ENCODE measurements at places on chromosomes 6 and 20.

DNA sequence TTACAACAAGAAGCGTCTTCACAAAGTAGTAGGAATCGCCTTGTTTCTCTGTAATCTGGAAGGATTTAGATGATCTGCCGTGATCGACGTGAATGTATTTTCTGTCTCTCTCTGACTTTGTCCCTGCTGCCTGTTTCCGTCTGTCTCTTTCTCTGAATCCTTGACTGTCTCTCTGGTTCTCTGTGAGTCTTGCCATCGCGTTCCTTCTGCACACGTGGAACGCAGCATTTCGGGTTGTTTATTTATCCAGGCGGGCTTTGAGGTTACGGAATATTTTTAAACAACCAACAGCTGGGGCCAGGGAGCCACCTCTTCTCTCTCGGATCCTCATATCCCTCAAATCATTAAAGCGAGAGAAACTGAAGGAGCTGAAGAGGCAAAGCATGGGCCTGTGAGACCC is 215.9 kb downstream of the ZDHHC14 start:
- H3K27ac ChIP-seq = no peak overlapping the region
- DNase-seq = no peak
- no peak overlapping the region for H3K4me3 ChIP-seq
- H3K36me3 ChIP-seq = no peaks in the 10 kb centered on the region
- no peaks in the 10 kb centered on the region for H3K27me3 ChIP-seq
- H3K4me1 ChIP-seq = no peaks in the 10 kb centered on the region

- no peaks in the 10 kb centered on the region for H3K4me1 ChIP-seq
- DNase-seq = no peak
- H3K27ac ChIP-seq = no peak overlapping the region
- no peak overlapping the region for H3K4me3 ChIP-seq
Observed at GRCh38 chr6:63176181-63176580, 35.1 kb upstream of the FKBP1C start.

DNA sequence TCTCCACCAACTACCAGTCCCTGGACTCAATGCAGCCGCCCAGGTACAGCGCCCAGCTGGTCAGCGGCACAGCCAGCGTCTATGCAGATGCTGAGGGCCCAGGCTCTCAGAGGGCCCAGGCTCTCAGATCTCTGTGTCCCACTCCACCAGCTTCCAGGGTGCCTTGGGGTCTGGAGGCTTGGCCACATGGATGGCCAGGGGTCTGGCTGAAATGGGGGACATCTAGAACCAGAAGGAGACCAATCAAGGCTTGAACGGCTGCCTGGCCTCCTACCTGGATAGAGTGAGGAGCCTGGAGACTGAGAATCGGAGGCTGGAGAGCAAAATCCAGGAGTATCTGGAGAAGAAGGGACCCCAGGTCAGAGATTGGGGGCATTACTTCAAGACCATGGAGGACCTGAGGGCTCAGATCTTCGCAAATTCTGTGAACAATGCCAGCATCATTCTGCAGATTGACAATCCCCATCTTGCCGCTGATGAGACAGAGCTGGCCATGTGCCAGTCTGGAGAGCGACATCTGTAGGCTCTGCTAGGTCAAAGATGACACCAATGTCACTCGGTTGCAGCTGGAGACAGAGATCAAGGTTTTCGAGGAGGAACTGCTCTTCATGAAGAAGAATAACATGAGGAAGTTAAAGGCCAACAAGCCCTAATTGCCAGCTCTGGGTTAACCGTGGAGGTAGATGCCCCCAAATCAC is 44.1 kb upstream of the GRM4 start:
- H3K27me3 ChIP-seq = no peaks in the 10 kb centered on the region
- H3K4me3 ChIP-seq = no peak overlapping the region
- DNase-seq = peak; percentile 87
- H3K36me3 ChIP-seq = no peaks in the 10 kb centered on the region
- H3K27ac ChIP-seq = peak overlapping the region; percentile 26

DNA sequence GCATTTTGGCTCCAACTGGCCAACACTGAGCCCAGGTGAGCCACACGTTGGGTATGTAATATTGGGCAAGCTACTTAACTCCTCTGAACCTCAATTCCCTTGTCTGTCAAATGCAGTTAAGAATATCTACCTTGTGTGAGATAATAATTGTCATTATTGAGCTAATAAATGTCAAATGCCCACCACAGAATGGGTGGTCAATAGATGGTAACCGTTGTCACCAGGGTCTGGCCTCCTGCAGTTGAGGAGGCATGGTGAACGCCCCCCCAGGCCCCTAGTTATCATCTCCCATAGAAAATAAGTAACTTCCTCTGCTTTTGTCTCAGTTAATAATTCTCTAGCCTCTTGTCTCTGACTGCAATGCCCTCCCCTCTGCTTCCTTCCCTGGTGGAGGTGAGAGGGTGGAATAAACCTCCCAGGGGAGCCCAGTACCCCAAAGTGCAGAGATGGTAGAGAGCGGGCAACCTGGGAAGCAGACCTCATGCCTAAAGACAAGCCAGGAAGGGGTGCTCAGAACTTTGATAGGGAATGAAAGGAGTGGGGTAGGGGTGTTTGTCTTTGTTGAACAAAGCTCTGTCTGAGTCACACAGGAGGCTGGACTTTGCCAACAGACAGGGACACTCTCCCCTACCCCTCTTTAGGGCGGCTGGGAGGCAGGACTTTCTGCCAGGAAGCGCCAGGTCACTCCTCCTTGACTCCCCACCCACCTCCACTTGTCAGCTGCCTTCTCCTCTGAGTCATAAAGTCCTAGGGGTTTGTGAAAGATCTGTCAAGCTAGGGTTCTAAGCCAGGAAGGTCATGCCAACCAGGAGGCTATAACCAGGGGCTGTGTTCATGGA is 1.3 kb upstream of the UNC5CL start:
- H3K36me3 ChIP-seq = no peaks in the 10 kb centered on the region
- DNase-seq = no peak
- no peaks in the 10 kb centered on the region for H3K27me3 ChIP-seq
- H3K4me3 ChIP-seq = no peak overlapping the region
- no peak overlapping the region for H3K27ac ChIP-seq
- no peaks in the 10 kb centered on the region for H3K4me1 ChIP-seq

- H3K27ac ChIP-seq = no peak overlapping the region
- H3K4me1 ChIP-seq = no peaks in the 10 kb centered on the region
- no peaks in the 10 kb centered on the region for H3K36me3 ChIP-seq
Observed at GRCh38 chr20:53221731-53222130, 249.6 kb downstream of the TSHZ2 start.

DNA sequence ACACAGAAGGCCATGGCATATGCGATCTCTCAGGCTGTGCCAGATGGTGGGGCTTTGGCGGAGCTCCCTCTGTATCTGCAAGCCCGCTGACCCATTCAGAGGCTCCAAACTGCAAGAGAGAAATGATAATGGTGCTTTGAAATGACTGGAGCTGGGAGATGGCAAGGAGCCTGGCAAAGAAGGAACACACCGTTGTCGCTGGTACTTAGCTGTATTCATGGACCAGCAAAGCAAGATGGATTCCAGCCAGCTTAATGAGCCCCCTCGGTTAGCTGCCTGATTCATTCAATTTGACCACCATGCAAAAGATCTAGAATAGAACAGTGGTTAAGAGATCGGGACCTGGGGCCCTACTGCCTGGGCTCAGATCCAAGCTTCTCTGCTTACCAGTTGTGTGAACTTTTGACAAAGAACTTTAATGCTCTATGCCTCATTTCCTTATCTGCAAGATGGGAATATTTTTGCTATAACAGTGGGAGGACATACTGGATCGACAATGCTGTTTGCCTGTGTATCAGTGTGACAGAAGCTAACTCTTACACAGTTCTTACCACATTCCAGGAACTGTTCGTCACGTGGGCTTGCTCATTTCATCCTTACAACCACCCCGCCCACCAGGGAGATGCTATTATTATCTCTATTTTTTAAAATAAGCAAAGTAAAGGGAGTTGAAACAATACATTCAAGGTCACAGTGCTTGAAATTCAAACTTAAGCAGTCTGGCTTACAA is 317.8 kb upstream of the SULF2 start:
- no peak overlapping the region for H3K4me3 ChIP-seq
- DNase-seq = no peak
- H3K4me1 ChIP-seq = no peaks in the 10 kb centered on the region
- no peak overlapping the region for H3K27ac ChIP-seq
- H3K27me3 ChIP-seq = no peaks in the 10 kb centered on the region

Measured in CD14-positive monocyte (primary cell).